AG09309 (cell line): ENCODE measurements at places on chromosomes 12 and 14.

- DNase-seq, result no peak
Observed at GRCh38 chr14:67917006-67917405, 97.4 kb downstream of the RAD51B start.

- no peak for DNase-seq
Observed at GRCh38 chr12:4308334-4308950, 12.6 kb upstream of the TIGAR start.

DNA sequence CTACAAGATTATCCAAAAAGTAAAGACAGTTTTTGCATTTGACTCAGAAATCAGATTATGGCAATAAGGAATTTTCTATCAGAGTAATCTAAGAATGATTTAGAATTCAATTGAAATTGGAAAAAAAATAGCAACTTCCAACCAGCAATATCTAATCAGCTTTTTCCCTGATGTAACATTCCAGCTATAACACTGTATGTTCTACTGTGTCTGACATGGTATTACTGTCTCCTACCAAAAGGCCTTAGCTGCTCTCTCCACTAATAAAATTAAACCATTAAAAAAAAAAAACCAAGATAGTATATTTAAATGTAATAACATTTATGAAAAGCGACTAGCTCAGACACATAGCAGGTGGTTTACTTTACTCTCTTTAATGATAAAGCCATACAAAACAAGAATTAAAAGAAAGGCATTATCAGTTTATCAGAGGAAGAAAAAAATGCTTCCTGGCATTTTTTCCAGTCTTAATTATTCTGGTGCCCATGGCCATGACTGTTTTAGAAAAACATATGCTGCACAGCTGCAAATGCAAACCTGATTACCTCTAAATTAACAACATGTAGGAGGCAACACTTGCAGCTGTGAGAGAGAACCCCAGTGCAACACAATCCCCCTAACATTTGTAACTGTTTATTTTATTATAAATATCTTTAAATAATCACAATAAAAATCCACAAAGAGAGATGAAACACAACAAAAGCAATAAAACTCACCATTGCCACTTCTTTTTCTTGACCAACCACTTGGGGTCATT, 28.8 kb downstream of the PHLDA1 start:
- no peak for DNase-seq

DNA sequence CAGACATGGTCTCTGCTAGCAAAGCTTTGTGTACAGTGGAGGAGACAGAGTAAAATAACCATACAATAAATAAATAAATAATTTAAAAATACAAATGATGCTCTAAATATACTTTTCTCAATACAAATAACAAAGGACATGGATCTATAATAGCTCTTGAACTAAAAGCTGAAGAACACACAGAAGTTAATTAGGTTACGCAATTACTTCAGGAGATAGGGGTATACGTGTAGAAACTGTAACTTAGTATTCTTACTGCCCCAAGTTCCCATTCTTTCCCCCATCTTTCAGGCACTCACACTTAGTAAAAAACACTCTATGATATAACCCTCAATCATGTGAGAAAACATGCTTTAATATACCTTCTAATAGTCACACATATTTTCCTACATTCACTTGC, 44.2 kb downstream of the INSM2 start:
- DNase-seq, result no peak

DNA sequence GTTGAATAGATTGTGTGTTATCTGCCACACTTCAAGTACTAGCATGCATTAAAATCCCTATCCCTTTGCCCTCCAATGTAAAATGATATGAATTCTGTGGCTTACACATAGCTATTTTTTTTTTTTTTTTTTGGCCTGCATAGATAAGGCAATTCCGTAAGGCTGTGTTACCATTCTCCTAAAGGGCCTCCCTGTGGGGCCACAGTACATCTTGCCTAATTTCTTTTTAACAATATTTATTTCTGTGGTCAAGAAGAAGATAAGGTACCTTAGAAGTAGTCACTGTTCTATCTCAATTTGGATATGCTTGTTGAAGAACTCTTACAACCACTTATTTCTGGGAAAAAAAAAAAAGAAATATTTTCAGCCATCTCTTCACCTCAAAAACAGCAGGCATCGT, 19.8 kb downstream of the FLRT2 start:
- DNase-seq, result no peak

DNA sequence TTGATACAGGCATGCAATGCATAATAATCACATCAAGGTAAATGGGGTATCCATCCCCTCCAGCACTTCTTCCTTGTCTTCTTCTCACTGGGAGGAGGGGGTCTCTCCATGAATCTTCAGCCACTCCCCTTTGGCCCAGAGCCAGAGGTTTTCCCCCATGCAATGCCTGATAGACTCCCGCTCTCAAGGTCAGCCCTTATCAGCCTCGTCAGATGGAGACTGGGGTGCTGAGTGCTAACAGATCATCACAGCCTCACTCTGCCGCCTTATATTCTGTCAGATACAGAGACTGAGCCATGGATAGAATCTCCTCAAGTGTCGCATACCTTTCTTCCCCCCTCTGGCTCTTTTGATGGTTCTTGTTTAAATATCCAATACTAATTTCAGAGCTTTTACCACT, 503.1 kb downstream of the AACS start:
- no peak for DNase-seq

- no peak for DNase-seq
Observed at GRCh38 chr14:85576848-85577542, 47.1 kb downstream of the FLRT2 start.

DNA sequence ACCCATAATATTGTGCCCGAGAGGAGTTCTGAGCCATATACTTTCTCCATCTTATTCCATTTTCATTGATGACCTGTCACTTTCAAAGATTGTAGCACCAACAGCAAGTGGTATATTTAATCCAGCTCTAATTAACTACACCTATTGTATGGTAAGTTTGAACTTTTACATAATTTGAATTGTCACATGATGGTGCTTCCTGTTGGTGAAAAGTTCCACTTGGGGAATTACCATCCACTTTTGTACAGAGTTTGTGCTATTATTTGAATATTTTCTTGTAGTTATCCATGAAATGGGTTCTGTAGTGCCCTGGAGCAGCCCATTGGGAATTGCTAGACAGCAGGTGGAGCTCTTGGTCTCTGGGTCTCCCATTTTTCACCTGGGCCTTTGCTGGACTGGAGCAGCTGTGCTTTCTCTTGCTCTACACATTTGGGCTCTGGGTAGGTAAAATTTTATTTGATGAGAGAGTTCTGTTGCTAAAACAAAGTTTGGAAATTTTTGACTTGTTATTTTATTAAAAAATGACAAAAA, 3.0 kb downstream of the SMCO3 start:
- no peak for DNase-seq

GRCh38 chr12:44317651-44318126, 481.8 kb downstream of the TMEM117 start:
- DNase-seq, result no peak

GRCh38 chr12:106239951-106240335, 7.9 kb downstream of the CKAP4 start:
- no peak for DNase-seq

DNA sequence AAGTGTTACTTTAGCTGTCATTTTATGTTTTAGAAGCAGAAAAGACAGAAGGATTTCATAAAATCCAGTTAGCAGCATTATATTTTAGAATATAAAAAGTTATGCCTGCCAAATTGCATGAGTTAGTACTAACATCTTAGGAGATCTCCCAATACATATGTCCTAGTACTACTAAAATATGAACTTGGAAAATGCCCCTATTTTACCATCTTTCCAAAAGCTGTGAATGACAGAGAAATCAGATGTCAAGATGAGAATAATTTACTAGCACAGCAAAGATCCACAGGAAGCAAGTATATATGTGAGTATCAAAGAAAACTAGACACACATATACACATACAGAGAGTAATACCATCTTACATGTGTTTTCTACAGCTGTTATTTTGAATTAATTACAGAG, 196.9 kb downstream of the CPNE8 start:
- no peak for DNase-seq

DNA sequence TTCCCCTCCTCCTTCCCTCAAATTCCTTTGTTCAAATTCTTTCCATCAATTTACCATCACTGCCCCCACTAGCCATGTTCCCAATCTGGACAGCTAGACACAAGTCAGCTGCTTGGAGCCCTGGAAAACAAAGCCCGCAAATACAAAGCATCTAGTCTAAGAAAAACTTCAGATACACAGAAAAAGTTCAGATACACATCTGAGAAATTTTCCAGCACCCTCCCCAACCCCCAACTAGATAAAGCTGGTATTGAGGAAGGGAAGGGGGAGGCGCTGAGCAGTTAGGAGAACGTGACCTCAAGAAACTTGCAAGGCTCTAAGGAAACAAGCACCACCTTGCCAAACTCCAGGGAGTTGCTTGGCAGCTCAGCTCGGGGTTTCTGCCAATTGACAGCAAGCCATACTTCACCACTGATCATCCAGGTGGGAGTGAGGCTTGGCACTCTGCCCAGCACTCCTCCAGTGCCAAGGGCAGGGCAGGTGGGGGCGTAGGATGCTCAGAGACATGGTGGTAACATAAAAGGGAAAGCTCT, 5.1 kb upstream of the CNIH1 start:
- DNase-seq, result no peak

GRCh38 chr14:77241955-77242354, 29.1 kb downstream of the NGB start:
- no peak for DNase-seq

GRCh38 chr14:24189059-24189375, 401 bp upstream of the IPO4 start:
- DNase-seq, result no peak

GRCh38 chr14:38107216-38107631, 100.5 kb upstream of the SSTR1 start:
- DNase-seq, result no peak

DNA sequence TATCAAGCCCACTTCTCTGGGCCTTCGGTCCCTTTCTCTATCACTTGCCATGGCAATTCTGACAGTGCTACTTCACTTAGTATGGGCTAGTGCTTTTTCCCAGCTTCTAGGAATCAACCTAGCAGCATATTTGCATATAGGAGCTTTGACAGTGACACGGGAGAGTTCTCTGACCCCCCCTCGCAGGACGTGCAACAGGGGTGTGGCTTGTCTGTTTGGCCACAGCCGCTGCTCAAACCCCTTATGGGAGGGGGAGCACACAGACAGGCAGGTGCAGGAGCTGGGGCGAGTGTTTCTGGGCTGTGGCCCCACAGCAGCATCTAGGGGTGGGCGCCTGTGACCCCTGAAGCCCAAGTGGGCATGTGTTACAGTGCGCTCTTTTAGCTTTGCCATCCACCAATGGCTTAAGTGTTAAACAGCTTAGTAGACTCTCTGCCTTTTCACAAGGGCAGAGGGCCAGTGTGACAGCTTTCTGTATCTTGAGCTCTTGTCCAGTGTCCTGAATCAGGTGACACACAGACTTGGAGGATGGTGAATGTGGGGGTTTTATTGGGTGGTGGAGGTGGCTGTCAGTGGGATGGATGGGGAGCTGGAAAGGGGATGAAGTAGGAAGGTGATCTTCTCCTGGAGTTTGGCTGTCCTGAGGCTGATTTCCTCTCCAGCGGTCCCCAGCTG, 229.3 kb downstream of the PCNX1 start:
- DNase-seq, result no peak

- no peak for DNase-seq
Observed at GRCh38 chr12:111597831-111598636, 1.1 kb downstream of the ATXN2 start.

- DNase-seq, result no peak
Observed at GRCh38 chr14:20563971-20564370, 3.1 kb upstream of the RNASE9 start.

- DNase-seq, result no peak
Observed at GRCh38 chr12:70883855-70884254, 36.7 kb downstream of the PTPRR start.

GRCh38 chr12:105874121-105874520, 264.6 kb downstream of the NUAK1 start:
- no peak for DNase-seq

GRCh38 chr12:61356485-61356884, 903.7 kb upstream of the USP15 start:
- DNase-seq, result no peak

- no peak for DNase-seq
Observed at GRCh38 chr12:78697817-78698415, 166.7 kb upstream of the SYT1 start.

DNA sequence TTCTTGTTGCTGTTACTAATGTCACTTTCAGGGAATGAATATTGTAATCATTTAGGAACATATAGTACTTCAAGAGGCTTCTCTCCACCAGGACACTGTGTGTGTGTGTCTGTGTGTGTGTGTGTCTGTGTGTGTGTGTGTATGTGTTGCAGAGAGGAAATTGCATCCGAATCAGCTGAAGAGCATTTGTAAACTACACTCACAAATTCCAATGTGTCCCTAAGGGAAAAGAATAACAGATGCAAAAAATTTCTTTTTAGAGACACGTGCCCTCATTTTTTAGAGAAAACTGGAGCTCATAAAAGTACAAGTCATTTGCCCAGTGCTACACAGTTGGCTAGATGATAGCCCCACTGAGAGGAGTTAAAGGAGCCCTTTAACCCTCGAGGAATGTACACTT, 168.8 kb downstream of the ANO4 start:
- DNase-seq, result no peak

DNA sequence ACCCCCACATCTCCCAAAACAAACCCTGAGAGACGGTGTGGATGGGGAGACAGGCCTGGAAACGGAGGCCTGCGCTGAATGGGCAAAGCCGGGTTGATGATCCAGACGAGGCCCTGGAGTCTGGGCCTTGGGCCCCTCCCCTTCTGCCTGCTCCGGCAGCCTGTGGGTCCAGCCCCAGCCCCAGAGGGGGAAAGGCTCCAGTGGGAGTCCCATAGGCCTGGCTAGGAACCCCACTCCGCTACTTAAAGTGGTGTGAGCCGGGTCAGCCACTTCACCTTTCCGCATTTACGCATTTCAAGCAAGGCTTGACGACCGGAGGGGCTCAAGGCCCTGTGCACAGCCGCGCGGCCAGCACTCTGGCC, 695 bp upstream of the TNFAIP2 start:
- DNase-seq, result no peak

- no peak for DNase-seq
Observed at GRCh38 chr14:71579331-71579730, 352.9 kb upstream of the RGS6 start.

- no peak for DNase-seq
Observed at GRCh38 chr12:6140651-6141447, 16.4 kb upstream of the VWF start.
